Activated naive CD4-positive, alpha-beta T cell treated with anti-CD3 and anti-CD28 coated beads, Interleukin-2, amount 10 ng/mL, durations not matched to agents 7 days and 5 days (primary cell): ENCODE measurements at places on chromosomes 5 and 9.
A peak's percentile ranks its signal among the peaks of the same experiment; 100 is the strongest.

GRCh38 chr5:1392801-1393565 is 48.1 kb upstream of the CLPTM1L start:
- DNase-seq: no peak

GRCh38 chr5:171427318-171428167 is 8.1 kb downstream of the FGF18 start:
- DNase-seq: no peak

GRCh38 chr5:1498623-1499416 is 24.9 kb downstream of the LPCAT1 start:
- no peak for DNase-seq

DNA sequence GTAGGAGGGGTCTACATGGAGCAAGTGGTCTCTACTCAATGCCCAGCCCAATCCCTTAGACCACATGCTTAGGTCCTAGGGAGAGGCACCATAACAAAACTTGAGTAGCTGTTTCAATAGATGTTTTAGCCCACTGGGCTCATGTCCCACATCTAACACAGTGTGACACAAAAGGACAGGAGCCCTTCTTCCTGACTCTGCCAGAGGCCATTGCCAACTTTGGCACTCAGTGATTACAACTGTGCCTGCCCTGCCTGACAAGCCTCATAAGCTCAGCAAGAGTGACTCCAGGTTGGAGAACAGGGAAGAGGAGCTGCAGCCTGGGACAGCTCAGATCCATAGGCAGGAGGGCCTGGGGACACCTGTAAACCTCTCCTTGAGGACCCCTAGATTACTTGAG is 230.8 kb downstream of the ENC1 start:
- DNase-seq: no peak

- no peak for DNase-seq
These were observed 21.8 kb downstream of the CDKN2A start for GRCh38 chr9:21972361-21972760.

DNA sequence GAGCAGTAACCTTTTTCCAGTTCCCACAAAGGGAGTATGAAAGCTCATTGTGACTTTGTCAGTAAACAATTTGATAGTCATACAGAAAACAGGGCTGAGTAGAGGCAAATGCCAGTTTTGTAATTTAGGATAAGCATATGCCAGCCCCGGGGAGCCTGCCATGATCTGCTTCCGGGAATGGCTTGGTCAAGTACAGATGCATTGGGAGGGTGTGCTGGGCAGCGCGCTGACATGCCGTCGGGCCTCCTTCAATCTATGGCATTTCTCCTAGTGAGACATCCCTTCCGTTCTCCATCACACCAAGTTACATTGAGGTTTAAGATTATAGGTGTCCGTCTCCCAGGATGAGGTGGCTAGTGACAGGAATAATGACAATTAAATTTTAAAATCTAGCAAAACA is 48.6 kb downstream of the GNA14 start:
- no peak for DNase-seq

- no peak for DNase-seq
These were observed 1655.4 kb upstream of the NUDT12 start for GRCh38 chr5:105218018-105218417.

GRCh38 chr5:150789943-150790611 is 11.5 kb downstream of the SMIM3 start:
- peak; percentile 74 for DNase-seq

GRCh38 chr5:19988457-19988856 is 457 bp upstream of the CDH18 start:
- DNase-seq: no peak

DNA sequence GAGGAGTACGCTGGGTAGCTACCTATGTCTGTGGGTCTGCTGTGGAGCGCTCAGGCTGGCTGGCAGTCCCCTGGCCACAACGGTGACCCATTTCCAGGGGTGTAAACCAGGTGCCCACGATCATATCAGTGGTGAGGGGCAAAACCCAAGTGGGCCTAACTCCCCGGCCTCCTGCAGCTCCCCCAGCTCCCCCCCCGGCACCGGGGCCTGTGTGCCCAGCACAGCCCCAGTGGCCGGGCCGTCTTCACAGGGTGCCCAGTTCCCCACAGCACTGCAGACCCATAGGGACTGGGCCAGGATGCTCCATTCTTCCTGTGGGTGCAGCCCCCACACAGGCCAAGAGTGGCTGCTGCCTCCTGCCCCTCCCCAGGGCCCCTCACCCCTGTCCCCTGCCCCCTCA is 958 bp upstream of the LCN8 start:
- no peak for DNase-seq

- no peak for DNase-seq
These were observed 13.3 kb downstream of the ODF2 start for GRCh38 chr9:128469070-128469469.

DNA sequence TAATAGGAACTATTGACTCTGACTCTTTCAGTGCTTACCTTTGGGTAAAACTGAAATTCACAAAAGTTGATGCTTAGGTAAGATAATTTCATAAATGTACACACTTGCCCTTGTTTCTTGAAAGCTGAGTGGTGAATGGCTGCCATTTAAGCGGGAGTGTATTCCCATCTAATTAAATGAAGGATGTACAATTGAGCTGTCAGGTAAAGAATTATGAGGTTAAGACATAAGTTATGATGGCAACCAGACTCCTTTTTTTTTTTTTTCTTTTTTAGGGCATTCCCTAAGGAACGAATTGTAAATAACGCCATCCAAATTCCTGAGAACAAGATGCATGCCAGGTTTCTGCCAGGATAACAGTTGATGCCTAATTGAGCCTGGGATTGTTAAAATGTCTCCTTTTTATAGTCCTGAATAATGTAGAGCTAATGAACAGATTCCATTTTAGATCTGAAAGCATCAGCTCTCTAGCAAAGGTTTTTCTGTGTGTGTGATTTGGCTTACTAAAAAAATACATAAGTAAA is 199.7 kb downstream of the ISL1 start:
- DNase-seq: no peak

DNA sequence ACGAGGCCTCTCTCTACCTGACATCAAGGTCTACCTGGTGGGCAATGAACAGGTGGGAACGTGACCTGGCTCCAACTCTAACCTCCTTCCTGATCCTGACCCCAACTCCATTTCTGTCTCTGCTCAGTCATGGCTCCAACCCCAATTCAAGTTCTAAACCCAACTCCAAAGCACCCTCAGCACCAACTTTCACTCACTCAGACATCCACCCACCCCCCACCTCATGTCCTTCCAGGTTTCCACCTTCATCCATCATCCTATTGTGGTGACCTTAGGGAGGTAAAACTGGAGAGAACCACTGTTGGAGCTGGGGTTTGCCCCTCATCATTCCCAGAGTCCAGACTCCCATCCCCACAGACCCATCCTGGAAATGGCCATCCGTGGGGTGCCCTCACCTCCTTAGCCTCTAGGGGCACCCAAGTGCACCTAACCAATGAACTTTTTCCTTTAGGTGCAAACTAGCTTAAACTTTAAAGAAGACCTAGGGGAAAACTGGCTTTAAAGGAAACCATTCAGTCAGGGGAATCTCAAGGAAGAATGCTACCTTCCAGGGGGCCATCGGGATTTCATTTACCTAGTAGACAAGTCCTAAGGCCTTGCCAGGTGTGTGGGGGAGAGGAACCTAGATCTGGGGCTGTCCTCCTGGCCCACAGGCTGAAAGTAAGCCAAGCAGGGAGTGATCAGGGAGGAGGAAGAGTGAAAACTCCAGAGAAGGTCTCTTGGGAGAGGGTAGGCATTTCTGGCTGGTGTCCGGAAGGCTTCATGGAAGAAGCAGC is 11.3 kb downstream of the RGS14 start:
- peak; percentile 49 for DNase-seq

DNA sequence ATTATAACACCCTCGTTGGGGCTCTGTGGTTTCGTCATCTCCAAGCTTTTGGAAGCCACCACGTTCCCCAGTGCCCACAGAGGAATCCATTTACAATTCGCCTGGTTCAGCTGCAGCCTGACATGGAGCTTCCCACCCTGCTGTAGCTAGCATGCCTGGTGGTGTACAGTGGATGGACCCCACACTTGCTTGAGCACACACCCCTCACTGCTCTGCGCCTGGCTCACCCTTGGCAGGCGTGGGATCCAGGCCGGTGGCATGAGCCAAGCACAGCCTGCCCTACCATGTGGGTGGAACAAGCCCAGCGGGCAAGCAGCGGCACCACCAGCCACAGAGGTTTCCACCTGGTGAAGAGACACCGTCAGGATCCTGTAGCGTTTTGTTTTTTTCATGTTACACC is 1045.7 kb upstream of the CDH9 start:
- no peak for DNase-seq

GRCh38 chr9:89669361-89669842 is 64.6 kb downstream of the GADD45G start:
- no peak for DNase-seq

DNA sequence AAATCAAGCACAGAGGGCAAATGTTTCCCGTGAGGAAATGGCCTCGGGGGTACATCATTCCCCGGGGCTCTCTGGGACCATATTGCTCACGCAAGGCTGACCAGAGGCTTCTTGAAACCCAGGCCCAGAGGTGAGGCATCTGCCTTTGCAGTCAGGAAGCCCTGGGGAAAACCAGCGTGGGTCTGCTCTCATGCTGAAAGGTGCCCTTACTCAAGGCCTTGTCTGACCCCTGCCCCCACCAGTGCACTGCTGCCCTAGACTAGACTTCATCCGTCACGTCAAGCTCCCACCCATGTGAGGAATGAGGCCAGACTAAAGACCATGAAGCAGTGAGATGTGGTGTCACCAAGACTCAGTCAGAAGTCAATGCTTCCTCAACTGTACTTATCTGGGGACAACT is 66.1 kb downstream of the PAX5 start:
- no peak for DNase-seq

DNA sequence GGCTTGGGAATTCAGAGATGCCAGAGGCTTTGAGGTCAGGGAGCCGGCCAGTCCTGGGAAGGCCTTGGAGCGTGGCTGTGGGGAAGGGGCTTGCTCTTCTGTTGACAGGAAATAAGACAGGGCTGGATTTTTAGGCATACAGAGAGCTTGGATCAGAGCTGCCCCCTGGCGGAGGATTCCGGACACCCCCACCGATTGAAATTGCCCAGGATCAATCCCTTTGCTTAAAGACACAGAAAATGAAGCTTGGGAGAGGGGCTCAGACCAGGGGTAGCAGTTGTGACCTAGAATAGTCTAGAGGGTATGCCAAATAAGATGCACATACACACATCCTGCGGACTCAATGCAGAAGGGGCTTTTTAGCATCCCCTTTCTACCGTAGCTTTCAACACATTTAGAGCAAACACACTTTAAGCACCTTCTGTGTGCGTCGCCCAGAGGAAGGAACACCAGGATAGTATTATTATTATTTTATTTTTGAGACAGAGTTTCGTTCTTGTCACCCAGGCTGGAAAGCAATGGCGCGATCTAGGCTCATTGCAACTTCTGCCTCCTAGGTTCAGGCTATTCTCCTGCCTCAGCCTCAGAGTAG is 1.7 kb upstream of the NTMT1 start:
- peak; percentile 84 for DNase-seq

DNA sequence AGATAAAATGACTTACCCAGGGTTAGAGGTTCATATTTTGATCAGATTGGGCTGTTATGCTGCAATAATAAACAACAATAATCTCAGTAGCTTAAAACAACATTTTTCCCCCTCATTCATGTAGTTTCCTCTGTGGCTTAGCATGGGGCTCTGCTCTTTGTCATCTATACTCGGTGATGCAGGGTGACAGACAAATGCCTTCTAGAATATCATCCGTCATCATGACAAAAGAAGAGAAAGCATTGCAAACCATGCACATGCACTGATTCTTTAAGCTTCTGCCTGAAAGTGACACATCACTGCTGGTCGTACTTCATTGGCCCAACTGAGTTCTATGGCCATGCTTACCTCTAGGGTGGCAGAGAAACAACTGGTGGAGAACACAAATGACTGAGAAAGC is 58.8 kb upstream of the MAMDC2 start:
- DNase-seq: no peak

DNA sequence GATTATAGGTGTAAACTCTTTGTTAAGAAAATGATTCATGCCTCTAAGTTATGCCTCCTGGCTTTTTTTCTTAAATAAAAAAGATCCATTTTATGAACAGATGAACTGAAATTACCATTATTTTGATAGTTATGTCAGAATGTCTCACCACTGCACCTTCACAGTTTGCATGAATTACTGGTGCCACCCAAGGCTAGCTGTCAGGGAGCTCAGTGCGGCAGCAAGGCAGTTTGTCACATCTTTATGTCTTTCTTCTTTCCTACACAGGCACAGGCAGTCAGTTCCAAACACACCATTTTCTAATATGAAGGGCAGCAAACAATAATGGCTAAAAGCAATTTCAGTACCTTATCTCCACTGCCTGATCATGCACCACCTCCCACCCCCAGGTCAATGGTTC is 147.7 kb downstream of the SREK1 start:
- DNase-seq: no peak

- no peak for DNase-seq
These were observed 102.4 kb downstream of the ZNF354C start for GRCh38 chr5:179162351-179163235.

GRCh38 chr5:36915653-36916052 is 39.1 kb downstream of the NIPBL start:
- no peak for DNase-seq

- DNase-seq: no peak
These were observed 40.8 kb upstream of the CCDC152 start for GRCh38 chr5:42715785-42716184.

GRCh38 chr9:136093346-136093986 is 1.6 kb downstream of the NACC2 start:
- DNase-seq: no peak

- DNase-seq: no peak
These were observed 317.1 kb downstream of the ASTN2 start for GRCh38 chr9:117097761-117098160.

DNA sequence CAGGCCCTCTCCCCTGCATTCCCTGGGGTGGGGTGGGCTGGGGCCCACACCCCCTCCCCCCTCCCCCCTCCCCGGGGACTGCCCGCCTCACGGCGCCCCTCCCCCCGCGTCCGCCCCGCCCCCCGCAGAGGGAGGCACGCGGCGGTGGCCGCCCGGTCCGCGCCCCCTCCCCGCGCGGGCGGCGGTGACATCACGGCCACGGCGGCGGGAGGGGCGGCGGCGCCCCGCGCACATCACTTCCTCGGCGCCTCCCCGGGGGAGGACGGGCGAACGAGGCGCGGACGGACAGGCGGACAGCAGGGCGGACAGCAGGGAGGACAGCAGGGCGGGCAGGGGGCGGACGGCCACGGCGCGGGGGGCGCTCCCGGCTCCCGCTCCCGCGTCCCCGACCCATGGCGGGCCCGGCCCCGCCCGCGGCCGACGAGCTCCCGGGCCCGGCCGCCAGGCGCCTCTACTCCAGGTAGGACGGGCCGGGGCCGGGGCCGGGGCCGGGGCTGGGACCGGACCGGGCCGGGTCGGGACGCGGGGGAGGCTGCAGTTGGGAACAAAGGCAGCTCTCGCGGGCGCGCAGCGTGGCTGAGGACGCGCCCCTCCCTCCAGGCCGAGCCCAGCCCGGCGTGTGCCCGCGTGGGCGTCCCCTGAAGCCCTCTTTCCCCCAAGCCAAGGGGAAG is at the start of gene GPSM1:
TSS of gene GPSM1 (plus strand) at position 236 of the 671 bp plus-strand sequence. CDS start at position 393, 157 bp downstream.
- peak; percentile 64 for DNase-seq

DNA sequence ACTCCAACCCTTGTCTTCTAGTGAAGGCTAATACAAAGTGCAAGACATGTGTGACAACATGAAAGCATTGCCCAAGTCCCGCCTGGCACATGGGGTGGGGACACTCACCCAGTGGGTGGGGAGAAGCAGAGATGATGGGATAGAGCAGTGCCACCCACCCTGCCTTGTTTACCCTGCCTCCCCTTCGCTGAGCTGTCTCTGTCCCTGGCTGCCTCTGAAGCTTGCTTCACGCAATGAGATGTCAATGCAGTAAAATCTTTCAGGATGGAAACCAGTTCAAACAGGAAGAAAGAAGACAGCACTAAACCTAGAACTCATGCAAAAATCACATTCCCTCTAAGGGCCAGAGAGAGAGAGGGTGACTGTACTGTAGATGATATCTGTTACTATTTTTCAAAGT is 148.0 kb downstream of the INSYN2B start:
- no peak for DNase-seq
